ENCODE measurements at places on chromosomes 2 and 18.

DNA sequence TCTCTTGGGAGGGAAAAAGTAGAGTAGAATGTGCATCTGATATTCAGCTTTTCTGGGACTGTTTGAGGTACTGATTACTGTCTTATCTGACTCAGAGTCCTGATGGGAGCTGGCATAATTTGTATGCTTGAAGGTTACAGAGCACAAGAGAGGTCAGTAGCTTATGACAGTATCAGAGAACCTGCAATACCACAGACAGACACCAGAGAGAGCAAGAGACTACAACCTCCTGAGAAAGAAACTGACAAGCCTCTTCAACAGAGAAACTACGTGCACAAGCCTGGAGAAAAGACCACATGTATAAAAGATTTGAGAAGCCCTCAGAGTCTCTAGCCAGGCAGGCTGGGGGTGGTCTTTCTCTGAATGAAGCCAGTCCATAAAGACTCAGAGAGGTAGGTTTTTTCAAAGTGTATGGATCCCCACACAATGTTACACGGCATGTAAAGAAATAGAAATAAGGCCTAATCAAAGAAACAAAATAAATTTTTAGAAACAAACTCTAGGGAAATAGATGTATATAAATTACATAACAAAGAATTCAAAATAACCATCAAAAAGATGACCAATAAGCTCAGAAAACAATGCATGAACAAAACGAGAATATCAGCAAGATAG is 568.3 kb downstream of the LRRTM4 start:
- no peak for DNase-seq

DNA sequence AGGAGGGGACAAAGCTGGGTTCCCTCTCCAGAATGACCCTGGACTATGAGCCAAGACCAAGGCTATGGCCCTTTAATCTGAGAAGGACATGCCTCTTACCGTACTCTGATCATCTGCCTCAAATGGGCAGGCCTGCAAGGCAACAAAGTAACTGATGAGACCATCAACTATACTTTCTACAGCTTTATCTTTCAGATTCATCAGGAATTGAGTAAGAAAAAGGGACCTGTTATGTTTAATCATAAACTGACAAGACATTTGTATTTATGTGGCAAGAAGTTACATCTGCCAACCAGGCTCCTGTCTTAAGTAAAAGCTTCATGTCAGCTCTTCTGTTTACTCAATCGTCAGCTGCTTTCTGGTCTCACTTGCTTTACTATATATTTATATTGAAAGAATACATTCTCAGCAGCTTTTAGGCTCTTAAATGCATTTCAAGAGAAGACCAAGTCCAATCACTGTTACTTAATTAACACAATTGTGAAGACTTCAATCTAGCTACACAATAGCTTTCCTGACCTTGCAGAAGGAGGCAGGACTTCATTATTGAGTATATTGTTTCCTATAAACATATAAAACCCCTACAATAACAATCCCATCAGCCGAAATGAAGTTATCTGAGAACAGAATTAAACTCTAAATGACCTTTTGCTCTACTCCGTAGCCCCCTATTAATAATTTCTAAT is 163.8 kb downstream of the ETAA1 start:
- DNase-seq = no peak

- no peak for DNase-seq
Observed at GRCh38 chr18:68186039-68186438, 528.9 kb downstream of the TMX3 start.

GRCh38 chr2:177638507-177638906 is 245.9 kb downstream of the AGPS start:
- no peak for DNase-seq

DNA sequence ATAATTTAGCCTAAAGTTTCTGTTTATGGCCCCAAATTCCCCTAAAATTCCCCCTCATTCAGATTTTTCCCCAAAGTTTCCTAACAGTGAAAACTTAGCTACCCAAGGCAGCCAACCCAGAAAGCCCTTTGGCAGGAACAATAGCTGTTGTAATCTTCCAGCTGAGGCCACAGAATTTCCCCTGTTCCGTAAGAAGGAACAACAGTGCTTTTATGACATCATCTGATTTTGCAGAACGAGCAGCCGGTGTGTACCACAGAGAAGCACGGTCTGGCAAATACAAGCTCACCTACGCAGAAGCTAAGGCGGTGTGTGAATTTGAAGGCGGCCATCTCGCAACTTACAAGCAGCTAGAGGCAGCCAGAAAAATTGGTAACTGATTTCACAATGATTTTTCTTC is 6.3 kb downstream of the TNFAIP6 start:
- peak; percentile 3 for DNase-seq

- no peak for DNase-seq
Observed at GRCh38 chr2:61456746-61457420, 14.0 kb downstream of the USP34 start.

DNA sequence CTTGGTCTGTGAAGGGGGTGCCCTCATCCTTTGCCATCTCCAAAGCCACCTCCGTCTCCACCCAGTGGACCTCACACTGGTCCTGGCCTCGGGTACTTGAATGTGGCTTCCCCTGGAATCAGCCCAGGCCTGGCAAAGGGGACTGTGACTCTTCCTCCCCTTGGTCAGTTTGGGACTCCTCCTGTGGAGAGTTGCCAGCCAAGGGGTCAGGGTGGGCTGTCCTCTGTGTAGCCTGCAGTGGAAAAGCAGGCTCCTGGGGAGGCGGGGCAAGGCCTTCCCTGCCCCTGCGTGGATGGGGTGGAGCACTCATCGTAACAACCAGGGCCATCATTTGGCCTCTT is 59.8 kb downstream of the INHBB start:
- no peak for DNase-seq

- DNase-seq = no peak
Observed at GRCh38 chr2:120319686-120320317, 26.1 kb upstream of the INHBB start.

- DNase-seq = no peak
Observed at GRCh38 chr2:9944330-9944758, 7.1 kb upstream of the GRHL1 start.

- DNase-seq = no peak
Observed at GRCh38 chr2:45932278-45932975, 281.0 kb downstream of the PRKCE start.

DNA sequence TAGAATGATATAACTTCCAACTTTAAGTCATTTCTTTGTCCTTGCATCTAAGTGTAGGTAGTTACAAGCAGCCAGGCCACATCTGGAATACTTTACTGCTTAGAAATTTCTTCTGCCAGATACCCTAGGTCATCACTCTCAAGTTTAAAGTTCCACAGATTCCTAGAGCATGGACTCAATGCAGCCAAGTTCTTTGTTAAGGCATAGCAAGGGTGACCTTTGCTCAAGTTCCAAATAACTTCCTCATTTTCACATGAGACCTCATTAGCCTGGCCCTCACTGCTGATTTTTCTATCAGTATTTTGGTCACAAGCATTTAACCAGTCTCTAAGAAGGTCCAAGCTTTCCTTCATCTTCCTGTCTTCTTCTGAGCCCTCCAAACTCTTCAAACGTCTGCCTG is 7.8 kb upstream of the UGT1A9 start:
- DNase-seq = no peak

DNA sequence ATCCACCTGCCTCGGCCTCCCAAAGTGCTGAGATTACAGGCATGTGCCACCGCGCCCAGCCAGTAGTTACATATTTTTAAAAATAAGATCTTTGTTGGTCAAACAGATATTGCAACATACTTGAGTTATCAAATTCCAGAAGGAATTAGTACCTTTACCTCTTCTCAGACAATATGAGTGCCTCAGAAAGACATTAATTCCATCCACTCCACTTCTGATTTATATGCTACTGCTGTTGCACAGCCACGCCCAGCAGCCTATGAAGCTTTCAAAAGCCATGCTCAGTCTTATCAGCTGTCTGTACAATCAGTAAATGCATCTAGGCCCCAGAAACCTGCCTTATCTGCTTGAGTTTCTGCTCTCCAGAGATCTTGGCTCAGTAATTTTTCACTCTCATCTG is 47.8 kb downstream of the MEX3C start:
- no peak for DNase-seq

DNA sequence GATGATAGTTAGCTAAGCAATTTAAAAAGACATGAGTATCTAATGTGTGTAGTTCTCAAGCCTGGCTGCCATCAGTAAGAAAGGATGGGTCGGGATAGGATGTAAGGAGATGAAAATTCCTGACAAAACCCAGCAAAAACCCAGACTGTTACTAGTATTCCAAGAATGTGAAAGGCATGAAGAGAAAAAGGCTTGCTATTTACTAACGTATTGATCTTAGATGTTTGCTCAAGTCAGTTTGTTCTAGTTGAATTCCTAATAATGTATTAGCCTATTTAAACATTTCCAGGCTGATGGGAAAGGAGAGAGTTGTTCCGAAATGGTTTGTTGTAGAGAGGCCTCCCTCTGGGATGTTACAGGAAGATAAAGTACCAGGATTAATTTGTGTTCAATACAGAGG is 88.2 kb downstream of the ZNF532 start:
- DNase-seq = no peak

GRCh38 chr18:21703241-21703820 is 1.2 kb downstream of the ABHD3 start:
- peak; percentile 49 for DNase-seq

DNA sequence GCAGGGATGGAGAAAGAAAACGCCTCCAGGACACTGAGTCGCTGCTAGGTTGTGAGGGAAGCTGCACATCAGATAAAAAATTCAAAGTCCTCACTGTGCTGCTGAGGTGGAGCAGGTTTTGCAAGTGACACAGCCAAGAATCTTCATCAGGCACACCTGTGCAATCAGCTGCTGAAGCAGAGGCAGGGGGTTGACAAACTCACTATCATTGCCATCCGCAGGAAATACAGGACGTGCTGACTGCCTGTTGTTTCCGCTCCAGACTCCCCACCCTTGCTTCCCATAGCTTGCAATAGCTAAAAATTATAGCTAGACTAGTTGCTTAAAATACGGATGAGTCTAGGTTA is 147.8 kb upstream of the FHL2 start:
- no peak for DNase-seq

GRCh38 chr2:46540496-46541331 is 61.3 kb downstream of the TMEM247 start:
- no peak for DNase-seq

GRCh38 chr2:174628528-174629169 is 31.0 kb upstream of the WIPF1 start:
- DNase-seq = no peak

DNA sequence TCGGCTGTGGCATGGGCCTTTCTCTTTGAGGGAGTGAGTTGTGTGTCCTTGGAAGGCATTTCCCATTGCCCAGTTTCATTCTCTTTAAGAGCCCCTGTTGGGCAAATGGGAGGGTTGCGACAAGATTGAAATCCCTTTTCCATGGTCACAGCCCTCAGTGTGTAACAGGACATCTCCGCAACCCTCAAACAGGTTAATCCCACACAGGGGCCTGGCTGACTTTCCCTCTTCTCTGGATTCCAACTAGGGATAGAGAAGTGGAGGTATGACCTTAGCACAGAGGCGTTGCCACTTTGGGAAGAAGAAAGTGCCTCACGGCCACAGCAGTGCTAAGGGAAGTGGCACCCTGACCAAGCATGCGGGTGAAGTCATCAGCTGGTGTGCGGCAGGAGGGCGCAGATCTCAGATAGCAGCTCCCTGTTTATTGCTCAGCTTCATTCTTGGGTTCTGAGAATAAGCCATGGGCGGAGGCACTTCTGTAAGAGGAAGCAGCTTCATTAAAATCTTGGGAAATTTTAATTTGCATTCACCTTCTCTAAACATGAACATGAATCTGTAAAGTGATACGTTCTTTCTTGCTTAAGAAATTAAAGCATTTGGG is 256.5 kb downstream of the GBX2 start:
- DNase-seq = no peak

DNA sequence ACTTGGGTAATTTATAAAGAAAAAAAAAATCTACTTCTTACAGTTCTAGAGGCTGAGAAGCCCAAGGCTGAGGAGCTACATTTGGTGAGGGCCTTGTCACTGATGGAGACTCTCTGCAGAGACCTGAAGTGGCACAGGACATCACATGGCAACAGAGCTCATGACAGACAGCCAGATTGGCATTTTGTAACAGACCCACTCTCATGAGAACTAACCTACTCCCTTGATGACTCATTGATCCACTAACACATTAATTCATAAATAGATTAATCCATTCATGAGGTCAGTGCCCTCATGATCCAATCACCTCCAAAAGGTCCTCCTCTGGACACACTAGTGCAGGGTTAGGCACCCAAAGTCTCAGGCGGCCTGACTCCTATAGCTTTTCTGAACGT is 318.4 kb downstream of the GULP1 start:
- DNase-seq = no peak

DNA sequence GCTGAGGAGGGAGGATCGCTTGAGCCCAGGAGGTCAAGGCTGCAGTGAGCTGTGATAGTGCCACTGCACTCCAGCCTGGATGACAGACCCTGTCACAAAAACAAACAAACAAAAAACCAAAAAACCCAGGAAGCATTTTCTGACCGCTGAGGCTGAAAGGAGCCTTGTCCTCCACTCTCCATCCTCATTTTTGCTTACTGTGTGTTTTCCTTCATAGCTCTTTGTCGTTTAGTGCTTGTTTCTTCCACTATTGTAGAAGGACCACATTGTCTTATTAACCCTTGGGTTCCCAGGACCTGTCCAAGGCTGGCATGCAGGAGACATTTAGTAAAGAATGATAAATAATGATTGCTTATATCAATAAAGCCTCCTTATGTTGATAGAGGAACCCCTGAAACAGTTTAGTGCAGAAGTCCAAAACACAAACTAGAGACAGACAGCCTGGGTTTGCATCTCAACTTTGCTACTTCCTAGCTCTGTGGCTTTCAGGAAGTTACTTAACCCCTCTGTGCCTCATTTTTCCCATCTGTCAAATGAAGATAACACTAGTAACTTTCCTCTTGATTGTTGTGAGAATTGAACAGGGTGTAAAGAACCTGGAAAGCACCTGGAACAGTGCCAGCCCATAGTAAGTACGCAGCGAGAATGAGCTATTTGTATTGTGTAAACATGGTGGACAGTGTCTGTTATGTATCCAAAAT is 126.0 kb downstream of the LPIN1 start:
- peak; percentile 11 for DNase-seq

GRCh38 chr2:75074708-75075107 is 116.3 kb downstream of the POLE4 start:
- no peak for DNase-seq

- peak; percentile 12 for DNase-seq
Observed at GRCh38 chr2:91442246-91442905, 2750.9 kb downstream of the RPIA start.

DNA sequence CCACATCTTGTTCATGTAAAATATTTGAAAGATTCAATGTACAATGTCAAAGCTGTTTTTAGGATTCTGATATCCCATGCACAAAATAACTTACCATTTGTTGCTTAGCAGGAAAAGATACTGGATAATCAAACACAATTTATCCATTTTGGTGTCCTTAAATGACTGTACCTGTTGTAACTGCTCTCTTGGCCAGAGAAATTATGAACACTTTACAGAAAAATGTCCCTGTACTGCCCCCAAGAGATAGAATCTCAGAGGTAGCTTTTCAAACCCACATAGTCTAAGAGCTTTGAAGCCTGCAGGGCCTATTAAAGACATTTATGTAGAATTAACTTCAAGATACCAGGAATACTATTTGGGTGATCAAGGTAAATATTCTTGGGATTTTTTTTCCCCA is 12.2 kb upstream of the ME2 start:
- no peak for DNase-seq

- DNase-seq = no peak
Observed at GRCh38 chr2:221490506-221491060, 81.5 kb downstream of the EPHA4 start.

- DNase-seq = no peak
Observed at GRCh38 chr18:33751613-33752221, 173.7 kb downstream of the ASXL3 start.
